ENCODE measurements at places on chromosomes 2 and 18.

- DNase-seq: no peak
Observed at GRCh38 chr2:186827411-186827810, 21.6 kb downstream of the ZSWIM2 start.

DNA sequence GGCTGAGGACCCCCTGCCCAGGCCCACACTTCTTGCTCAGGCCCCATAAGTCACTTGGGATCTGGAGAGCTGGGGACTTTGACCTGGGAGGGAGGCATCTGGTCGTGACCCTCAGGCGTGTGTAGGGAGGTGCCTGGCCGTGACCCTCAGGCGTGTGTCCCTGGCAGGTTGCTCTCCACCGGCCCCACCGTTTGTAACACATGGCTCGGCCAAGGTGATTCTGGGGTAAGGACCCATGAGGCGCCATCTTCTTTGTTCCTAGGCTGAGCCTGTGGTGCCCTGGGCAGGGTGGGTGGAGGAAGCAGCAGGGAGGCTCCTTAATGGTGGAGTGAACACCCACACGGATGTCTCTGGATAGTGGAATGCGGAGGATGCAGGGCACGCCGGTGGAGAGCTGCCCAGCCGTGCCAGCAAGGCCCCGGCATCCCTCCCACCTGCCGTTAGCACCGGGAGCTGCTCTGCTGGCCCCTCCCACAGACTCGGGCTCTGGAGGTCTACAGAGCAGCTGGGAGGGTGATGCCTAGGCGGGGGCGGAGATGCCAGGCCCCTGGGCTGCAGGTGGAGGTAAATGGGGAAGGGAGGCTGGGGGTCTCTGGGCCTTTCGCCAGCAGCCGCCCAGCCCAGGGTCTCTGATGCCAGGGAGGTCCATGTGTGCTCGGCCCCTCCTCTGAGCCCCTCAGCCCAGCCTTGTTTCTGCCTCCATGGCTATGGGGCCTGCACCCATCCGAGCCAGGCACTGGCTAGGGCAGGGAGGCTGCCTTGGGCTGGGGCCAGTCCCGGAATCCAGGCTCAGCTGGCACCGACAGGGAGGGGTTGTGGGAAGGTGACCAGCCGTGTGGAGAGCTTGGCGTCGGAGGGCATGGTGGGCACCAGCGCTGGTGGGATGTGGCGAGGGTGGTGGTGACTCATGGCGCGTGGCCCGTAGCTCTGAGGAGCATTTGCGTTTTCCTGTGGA, 1.1 kb upstream of the GAL3ST2 start:
- no peak for DNase-seq

DNA sequence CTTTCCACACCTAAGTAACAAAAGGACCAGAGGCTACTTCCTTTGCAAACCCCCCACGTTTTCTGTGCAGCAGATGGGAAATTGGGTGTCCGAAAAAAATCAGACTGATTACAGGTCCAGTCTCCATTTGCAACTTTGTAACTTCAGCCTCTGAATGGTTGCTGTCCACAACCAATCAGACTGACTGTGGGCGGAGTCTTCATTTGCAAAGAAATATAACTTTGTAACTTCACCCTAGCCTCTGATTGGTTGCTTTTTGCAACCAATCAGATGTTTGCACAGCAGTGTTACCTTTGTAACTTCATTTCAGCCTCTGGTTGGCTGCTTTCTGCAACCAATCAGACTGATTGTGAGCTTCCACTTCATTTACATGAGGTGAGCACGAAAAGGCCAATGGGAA, 27.8 kb upstream of the CACNB4 start:
- no peak for DNase-seq

GRCh38 chr2:25194576-25195122, 26.3 kb upstream of the POMC start:
- no peak for DNase-seq

DNA sequence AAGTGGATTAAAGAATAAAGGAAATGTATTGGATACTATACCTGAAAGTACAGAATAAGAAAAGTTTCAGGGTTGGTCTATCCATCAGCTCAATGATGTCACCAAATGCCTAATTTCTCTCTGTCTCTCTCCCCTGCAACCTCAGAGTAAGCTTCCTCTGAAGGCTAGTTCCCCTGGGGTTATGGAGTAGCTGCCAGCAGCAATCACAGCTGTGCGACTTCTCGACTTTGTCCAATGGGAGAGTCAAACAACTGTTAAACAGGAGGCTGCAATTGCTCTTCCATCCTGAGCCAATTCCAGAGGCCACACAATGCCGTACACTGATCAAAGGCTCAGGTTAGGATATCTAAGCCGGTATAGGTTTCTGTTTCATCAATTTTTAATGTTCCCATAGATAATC, 95.3 kb upstream of the FANCL start:
- DNase-seq: peak; percentile 2
